ENCODE measurements at places on chromosomes 1 and 21.
A peak's percentile ranks its signal among the peaks of the same experiment; 100 is the strongest.

DNA sequence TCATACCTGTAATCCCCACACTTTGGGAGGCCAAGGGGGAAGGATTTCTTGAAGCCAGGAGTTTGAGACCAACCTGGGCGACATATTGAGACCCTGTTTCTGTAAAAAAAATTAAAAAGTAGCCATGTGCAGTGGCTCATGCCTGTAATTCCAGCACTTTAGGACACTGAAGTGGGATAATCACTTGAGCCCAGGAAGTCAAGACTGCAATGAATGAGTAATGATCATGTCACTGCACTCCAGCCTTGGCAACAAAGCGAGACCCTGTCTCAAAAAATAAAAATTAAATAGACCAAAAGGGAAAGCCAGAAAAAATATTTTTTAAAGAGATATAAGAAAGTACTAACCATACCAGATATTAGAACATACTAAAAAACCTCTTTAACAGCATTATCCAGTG, 44.7 kb upstream of the LYPLAL1 start:
- DNase-seq = no peak

DNA sequence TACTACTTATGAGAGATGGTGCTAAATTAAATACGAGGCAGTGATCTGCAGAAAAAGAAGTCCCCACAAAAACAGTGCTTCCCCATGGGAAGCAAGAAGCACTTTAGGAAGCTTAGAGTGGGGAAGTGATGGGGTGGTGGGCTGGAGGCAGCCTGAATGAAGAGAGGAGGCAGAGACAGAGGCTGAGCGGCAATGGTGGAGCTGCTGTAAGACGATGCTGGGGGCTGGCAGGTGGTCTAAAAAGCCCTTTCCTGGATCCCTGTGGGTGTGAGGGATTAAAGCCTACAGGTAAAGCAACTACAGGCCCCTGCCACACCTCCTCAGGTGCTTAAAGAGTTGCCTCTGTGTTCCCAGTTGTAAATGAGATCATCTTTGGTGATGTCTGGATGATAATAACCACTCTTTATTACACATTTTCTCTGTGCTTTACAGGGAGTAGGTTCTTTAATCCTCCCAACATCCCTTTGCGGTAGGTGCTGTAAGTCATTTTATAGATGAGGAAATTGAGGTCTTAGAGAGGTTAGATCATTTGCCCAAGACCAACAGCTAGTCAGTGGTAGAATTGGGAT, 39.2 kb downstream of the CNN3 start:
- peak; percentile 31 for DNase-seq

DNA sequence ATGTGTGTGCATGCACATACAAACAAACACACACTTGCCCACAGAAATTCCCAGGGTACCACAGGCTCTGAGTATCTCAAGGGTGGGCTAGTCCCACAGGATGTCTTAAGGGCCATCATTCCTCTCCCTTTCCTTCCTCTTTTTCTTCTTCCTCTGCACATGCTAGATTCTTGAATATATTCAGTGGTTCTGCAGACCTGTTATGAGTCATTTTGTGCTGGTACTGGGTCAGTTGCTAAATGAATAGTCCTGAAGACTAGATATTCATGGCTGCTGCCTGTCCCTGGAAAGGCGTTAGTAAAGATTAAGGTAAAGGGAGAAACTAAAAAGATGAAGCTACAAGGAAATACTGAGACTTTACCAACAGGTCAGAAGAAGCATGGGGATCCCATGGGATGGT, 256.7 kb upstream of the KIAA0040 start:
- DNase-seq = peak; percentile 31

- DNase-seq = no peak
These were observed 18.3 kb upstream of the PSMB2 start for GRCh38 chr1:35659589-35659988.

GRCh38 chr1:157269656-157270375, 131.6 kb upstream of the ETV3 start:
- peak; percentile 77 for DNase-seq

- DNase-seq = no peak
These were observed 85.0 kb upstream of the KCNJ15 start for GRCh38 chr21:38171723-38172344.

DNA sequence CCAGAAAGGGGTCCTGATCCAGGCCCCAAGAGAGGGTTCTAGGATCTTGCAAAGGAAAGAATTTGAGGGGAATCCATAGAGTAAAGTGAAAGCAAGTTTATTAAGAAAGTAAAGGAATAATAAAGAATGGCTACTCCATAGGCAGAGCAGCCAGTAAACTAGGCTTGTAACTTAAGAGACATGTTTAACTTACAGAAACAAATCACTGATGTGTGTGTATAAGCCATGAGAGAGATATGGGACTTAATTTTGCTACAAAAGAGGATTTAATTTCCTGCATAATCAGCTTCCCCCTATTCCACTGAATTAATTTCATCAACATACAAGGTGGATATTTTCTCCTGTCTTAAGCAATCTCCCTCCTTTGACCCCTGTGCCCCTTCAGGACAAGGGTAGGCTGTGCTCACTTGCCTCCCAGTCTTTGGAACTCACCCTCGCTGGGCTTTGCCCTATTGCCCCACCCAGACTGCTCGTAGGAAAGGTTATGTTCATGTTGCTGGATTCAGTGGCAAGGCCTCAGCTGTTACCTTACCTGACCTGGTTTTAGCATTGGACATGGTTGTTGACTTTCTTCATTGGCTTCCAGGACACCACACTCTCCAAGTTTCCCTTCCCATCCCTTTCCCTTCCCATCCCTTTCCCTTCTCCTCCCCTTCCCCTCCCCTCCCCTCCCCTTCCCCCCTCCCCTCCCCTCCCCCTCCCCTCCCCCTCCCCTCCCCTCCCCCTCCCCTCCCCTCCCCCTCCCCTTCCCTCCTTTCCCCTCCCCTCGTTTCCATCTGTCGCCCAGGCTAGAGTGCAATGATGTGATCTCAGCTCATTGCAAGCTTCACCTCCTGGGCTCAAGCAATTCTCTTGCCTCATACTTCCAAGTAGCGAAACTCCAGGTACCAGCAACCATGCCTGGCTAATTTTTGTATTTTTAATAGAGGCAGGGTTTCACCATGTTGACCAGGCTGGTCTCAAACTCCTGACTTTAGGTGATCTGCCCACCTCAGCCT, 44.6 kb downstream of the TBCE start:
- DNase-seq = no peak

DNA sequence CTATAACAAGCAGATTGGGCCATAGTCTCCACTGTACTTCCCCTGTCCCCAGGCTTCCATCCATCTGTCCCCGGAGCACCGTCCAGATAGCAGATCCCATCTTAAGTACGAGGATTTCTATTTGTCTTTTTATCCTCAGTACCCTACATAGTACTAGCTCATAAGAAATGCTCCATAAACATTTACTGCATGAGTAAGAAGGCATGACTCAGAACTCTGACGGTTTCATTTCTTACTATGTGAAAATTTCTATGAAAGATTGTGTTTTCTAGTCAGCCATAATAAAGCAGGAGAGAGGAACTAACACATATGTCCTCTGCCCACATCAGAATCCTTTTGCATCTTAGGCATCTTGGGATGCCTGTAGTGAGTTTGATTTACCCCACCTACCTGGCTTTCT, 49.5 kb downstream of the CHD1L start:
- peak; percentile 60 for DNase-seq

DNA sequence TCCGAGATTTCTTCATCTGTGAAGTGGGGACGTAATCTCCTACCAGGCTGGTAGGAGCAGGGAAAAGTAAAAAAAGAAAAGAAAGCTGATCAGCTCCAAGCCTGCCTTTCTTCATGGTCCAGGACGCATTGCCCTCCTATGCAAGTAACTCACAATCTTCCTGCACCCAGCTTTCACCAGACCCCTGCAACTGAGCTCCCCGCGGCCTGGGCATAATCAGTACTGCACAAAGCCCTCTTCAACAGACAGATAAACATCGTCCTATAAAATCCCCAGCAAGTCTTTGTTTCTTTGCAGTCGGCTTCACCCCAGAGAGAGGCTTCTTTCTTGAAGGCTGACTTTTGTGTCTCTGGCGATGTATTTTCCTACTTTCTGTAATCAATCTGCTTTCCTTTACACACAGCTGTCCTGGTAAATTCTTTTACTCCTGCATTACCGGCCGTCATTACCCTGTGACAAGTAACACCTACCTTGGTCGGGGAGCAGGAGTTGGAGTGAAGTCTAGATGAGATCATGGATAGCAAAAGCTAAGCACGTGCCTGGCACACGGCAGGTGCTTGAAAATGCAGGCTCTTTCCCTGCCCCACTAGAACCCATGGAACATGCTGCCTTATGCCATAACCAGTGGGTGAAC, 8.3 kb downstream of the PADI1 start:
- no peak for DNase-seq

GRCh38 chr1:85991261-85991660, 165.3 kb downstream of the COL24A1 start:
- DNase-seq = peak; percentile 69

DNA sequence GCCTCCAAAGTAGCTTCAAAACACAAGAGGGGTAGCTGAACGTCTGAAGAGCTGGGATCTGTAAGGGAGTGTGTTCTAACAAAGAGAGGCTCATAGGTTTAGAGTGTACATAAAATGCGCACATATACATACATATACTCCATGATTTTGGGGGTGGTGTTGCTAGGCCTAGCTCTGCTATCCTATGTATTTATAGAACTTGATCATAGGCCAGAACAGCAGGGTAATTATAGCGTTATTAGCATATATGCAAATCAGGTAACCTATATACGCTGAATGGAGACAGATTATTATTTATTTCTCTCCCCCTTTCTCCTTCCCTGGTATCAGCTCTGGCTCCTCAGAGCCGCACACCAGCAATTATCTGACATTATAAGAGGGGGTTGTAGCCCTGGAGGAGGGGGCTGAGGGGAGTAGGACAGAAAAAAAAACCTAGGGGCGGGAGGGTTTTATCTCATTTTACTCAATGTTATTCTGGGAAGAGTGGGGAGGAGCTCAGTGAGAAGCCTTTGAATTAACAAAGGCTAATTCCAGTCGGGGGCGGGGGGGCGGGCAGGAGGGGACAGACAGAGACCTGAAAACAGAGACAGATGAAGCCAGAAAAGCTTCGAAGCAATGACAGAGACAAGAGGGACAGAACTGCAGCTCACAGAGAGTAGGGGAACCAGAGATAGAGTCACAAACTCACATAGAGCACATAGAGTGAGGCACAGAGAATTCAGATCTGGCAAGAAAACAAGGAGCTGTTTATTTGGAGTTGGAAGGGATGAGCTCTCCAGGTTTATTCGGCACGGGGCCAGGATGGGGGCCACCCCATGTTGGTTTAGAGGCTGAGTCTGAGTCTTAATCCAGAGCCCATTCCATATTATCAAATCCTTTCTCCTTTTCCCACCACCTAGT, 63.0 kb downstream of the RHBG start:
- no peak for DNase-seq

DNA sequence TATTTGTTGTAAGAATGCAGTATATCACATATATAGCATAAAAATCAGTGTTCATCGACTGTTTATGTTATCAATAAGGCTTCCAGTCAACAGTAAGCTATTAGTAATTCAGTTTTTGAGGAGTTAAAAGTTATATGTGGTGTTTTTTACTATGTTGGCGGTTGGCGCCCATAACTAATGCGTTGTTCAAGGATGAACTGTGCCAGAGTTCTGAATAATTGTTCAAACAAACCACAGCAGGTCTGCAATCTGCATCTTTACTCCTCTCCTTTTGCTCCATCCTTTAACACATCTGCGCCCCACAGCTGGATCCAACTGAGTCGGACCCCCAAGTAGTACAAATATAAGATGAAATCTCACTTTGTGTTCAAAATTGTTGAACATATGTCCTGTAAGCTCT, 836.1 kb downstream of the LTN1 start:
- no peak for DNase-seq

DNA sequence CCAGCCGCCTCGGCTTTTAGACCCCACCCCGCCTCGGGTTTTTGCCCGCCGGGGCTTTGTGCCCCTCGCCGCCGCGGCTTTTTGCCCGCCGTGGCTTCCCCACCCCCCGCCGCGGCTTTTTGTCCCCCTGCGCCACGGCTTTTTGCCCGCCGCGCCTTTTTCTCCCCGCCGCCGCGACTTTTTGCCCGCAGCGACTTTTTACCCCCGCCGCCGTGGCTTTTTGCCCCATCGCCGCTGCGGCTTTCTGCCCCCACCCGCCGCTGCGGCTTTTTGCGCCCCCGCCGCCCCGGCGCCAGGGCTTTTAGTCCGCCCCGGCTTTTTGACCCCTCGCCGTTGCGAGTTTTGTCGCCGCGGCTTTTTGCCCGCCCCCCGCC, 474.4 kb downstream of the FAM72C start:
- DNase-seq = no peak

GRCh38 chr1:227546059-227546458, 17.3 kb upstream of the ZNF678 start:
- DNase-seq = no peak

DNA sequence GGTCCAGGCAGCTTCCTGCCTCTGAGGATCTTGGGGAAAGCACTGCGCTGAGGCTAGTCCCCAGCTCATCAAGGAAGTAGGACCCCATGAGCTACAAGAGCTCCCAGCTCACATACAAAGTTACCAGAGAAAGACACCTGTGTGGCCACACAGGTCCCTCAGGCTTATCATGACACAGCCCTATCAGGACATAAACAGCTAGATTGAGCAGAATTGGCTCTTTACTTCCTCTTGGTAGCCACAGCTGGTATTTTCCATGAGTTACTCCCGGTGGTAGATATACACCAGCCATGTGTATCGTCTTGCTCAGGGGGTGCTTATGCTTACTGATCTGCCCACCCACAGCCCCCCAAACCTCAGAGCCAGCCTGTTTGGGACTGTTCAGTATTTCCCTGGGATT, 1.2 kb downstream of the LENEP start:
- DNase-seq = no peak

DNA sequence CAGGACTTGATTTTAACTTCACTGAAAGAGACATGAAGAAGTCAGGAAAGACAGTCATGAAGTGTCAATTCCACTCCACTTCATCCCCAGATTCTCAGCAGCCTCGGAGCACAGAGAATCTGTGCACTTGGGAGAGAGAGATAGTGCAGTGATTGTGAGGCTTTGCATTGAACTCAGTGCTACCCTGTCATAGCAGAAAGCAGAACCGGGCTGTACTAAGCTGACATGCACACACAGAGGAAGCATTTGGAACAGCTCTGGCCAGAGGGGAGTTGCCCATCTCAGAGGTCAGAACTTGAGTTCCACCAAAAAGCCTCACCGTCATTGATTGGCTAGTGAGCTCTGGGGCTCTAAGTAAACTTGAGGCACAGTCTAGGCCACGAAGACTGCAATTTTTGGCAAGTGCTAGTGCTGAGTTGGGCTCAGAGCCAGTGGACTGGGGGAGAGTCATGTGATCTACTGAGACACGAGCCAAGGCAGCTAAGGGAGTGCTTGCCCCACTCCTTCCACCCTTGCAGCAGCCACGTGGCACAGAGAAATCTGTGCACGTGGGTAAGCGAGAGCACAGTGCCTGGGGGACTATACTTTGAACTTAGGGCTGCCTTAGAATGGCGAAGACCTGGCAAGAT, 810.2 kb upstream of the ADAMTS5 start:
- DNase-seq = peak; percentile 25

GRCh38 chr1:57473448-57473847, 49.6 kb upstream of the DAB1 start:
- no peak for DNase-seq

GRCh38 chr1:208614610-208615009, 370.4 kb upstream of the PLXNA2 start:
- DNase-seq = no peak
